ENCODE measurements at places on chromosomes 4 and X.

- H3K36me3 ChIP-seq = no peaks in the 10 kb centered on the region
- no peaks in the 10 kb centered on the region for H3K27me3 ChIP-seq
- no peak overlapping the region for H3K27ac ChIP-seq
- H3K4me1 ChIP-seq = no peaks in the 10 kb centered on the region
- no peak for DNase-seq
- no peak overlapping the region for H3K4me3 ChIP-seq
Measured at GRCh38 chrX:105495376-105495775, 274.9 kb upstream of the TEX13A start.

DNA sequence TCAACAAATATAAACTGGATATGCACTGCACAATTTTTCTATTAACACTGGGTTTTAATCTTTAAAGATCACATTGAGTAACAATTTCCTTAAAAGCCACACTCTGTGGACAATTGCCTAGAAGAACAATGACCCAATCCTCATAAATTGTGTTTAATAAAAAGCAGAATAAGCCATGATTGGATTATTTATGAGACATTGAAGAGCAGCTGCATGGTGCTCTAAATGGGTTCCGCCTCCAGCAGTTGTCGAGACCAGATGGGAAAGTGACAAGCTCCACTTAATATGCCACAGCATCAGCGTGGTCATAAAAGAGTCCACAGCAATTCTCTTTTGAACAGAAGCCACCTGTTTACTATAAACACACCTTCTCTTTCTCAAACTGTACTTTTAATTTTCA is 635.2 kb upstream of the FRG1 start:
- H3K36me3 ChIP-seq = no peaks in the 10 kb centered on the region
- H3K27ac ChIP-seq = peak overlapping the region; percentile 67
- H3K4me1 ChIP-seq = peaks cover 24% of the 10 kb centered on the region
- no peak for DNase-seq
- H3K27me3 ChIP-seq = no peaks in the 10 kb centered on the region

- no peak overlapping the region for H3K4me3 ChIP-seq
- H3K36me3 ChIP-seq = no peaks in the 10 kb centered on the region
- H3K4me1 ChIP-seq = no peaks in the 10 kb centered on the region
- no peak for DNase-seq
- H3K27ac ChIP-seq = no peak overlapping the region
Measured at GRCh38 chr4:30116401-30116800, 603.8 kb upstream of the PCDH7 start.

DNA sequence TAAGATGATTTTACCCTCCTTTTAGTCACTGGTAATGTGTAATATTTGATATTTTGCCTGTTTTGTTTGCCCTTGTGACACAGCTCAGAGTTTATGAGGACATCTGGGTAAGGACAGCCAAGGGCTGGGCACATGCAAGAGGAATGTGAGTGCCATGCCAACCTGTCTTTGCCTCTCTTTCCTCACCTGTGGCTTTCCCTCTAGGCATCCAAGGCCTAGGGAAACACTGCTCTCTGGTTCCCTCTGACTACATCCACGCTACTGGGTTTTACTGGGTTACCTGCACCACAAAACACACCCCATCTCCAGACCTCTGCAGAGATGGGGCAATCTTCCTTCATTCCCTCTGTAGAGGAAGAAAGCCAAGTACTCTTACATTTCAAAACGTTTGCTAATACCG is 7.7 kb downstream of the HPGDS start:
- H3K27me3 ChIP-seq = no peaks in the 10 kb centered on the region
- no peak for DNase-seq
- H3K36me3 ChIP-seq = no peaks in the 10 kb centered on the region
- no peak overlapping the region for H3K4me3 ChIP-seq

DNA sequence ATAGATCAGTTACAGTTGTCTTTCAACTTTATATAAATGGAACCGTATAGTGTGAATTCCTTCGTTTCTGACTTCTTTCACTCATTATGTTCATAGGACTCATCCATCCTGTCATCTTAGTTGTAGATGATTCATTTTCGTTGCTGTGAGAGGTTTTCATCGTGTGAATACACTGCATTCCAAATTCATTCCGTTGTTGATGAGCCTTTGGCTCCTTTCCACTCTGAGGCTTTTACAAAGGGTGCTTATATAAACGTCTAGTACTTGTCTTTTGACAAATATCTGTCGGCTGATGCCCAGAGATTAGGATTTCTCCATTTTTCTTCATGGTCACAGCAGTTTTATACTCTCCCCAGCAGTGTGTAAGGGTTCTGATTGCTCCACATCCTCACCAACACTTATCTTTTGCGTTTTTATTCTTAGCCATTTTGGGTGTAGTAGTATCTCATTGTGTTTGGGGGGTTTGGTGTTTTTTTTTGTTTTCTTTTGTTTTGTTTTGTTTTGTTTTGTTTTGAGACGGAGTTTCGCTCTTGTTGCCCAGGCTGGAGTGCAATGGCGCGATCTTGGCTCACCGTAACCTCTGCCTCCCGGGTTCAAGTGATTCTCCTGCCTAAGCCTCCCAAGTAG is 48.6 kb downstream of the LRP2BP start:
- no peak for DNase-seq
- no peaks in the 10 kb centered on the region for H3K4me1 ChIP-seq
- H3K36me3 ChIP-seq = no peaks in the 10 kb centered on the region
- H3K4me3 ChIP-seq = no peak overlapping the region

- DNase-seq = peak; percentile 69
- peaks cover 16% of the 10 kb centered on the region for H3K4me1 ChIP-seq
- H3K4me3 ChIP-seq = no peak overlapping the region
- peaks cover 45% of the 10 kb centered on the region for H3K36me3 ChIP-seq
- no peaks in the 10 kb centered on the region for H3K27me3 ChIP-seq
- H3K27ac ChIP-seq = peak overlapping the region; percentile 48
Measured at GRCh38 chrX:357693-358471, 28.8 kb downstream of the PPP2R3B start.

DNA sequence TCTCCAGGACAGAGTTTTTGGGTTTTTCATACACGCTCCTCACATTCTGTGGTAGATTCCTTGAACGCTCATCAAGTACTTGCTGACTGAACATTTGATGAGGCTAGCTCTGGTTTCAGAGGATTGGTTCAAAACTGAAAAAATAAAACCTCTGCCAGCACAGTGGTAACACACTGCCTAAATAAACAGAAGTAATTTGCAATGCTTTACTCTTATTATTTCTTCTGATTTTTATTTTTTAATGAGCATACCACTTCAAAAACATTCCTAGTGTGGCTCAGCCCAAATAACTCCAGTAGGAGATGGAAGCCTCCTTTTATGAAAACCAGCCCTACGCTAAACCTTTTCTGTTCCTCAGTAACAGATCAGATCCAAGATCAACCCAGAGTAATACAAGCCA is 72.0 kb upstream of the INTU start:
- H3K36me3 ChIP-seq = no peaks in the 10 kb centered on the region
- no peak overlapping the region for H3K27ac ChIP-seq
- no peak overlapping the region for H3K4me3 ChIP-seq
- H3K27me3 ChIP-seq = no peaks in the 10 kb centered on the region
- H3K4me1 ChIP-seq = no peaks in the 10 kb centered on the region
- DNase-seq = no peak

- DNase-seq = peak; percentile 92
- no peaks in the 10 kb centered on the region for H3K27me3 ChIP-seq
- no peaks in the 10 kb centered on the region for H3K4me1 ChIP-seq
- peak within 1 kb of the TSS; percentile 77 for H3K27ac ChIP-seq
- peak within 1 kb of the TSS; percentile 93 for H3K4me3 ChIP-seq
- H3K36me3 ChIP-seq = 0 out of 2 replicates have a peak, but pooled peaks cover 4% of the 10 kb centered on the region
Measured at GRCh38 chrX:44872821-44873414, at the start of gene KDM6A. Gene KDM6A, plus strand, starts transcription at chrX:44873188. Its CDS starts 364 bp downstream, at chrX:44873552.

DNA sequence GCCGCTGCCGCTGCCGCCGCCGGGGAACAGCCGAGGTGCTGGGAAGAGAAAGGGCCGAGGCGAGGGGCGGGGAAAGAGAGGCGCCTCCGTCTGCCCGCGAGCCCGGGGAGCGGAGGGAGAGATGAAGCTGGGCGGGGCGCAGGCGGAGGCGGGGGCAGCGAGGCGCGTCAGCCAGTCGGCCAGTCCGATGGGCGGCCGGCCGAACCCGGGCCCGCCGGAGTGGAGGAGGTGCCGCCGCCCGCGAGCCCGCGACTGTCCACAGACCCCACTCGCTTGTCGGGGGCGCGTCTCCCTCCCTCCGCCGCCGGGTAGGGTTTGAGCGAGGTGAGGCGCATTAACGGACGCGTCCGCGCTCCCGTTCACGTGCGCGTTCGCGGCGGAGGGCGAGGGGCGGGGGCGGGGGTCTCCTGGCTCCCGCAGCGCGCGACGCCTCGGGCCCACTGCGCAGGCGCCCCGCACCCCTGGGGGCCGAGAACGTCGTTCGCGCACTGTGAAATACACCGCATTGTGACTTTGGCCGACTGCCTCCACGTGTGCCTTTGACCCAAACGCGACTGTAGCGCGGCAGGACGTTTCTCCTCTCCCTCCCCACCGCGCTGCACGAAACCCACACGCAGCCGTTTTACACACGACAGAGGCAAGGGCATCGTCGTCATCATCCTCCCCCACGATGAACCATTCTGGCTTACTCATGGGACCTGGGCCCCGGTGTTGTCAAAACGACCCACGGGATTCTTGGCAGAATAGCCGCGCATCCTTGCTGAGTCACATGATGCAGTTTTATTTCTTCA is at the start of gene NUDT11:
Gene NUDT11 (minus strand): TSS at position 92 of the 791 bp plus-strand sequence. CDS start 148 bp downstream, outside the sequence.
- no peak within 1 kb of the TSS for H3K27ac ChIP-seq
- H3K36me3 ChIP-seq = no peaks in the 10 kb centered on the region
- DNase-seq = peak; percentile 72

DNA sequence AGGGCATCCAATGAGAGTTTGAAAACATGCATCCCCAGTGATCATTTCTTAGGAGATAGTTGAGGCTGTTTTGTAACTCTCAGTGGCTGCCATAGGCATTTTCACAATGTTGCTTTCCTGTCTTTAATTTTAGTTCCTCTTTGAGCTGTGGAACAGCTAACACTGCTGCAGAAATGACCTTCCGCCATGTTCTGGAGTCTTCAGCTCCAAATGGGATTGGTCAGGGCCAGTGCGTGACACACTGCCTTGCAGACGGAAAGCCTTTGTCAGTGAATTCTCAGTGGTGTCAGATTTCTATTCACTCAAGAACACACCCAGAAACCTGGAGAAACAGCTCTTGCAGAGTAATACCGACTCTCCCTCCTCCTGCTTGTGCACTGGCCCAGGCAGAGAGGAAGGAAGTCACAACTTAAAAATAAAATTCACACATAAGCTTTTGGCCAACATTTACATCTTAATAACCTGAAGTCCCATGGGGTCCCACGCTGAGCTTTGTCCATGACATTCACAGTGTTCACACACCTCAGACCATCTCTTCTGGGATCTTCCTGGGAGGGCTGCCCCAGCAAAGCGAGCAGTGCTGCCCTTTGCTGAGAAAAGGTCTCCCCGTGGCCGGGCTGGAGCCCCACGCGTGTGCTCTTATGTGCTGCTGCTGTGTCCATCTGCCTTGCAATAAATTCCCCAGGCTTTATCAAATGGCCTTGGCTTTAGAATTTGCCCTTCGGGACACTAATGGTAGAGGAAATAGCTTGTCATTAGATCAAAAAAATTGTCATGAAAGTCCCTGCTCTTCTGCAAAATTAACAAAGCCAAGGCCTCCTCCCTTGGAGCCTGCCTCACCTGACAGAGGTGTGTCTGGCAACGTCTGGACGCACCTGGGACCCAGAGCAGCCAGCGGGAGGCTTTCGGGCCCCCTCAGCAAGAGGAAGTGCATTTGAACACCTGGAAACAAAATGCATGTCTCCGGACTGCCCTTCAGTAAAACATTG is 126.8 kb downstream of the IRF2 start:
- DNase-seq = no peak
- no peak overlapping the region for H3K4me3 ChIP-seq
- H3K27ac ChIP-seq = no peak overlapping the region
- H3K4me1 ChIP-seq = peaks cover 9% of the 10 kb centered on the region
- no peaks in the 10 kb centered on the region for H3K36me3 ChIP-seq

DNA sequence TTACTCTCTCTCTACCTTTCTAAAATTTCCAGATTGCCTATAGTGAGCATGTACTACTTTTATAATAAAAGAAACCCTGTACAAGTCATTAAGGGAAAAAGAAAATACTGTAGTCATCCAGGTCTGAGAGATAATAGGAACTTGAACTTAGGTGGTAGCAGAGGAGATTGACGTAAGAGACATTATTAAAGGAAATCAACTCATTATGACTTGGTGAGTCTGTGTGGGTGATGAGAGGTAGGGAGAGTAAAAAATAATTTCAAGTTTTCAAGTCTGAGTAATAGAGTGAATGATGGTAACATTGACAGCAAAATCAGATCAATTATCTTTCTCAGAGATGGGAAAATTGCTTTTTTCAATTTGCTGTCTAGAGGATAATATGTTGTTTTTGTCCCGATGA is 44.0 kb upstream of the ZCCHC12 start:
- no peaks in the 10 kb centered on the region for H3K36me3 ChIP-seq
- no peaks in the 10 kb centered on the region for H3K27me3 ChIP-seq
- DNase-seq = no peak
- no peak overlapping the region for H3K27ac ChIP-seq

DNA sequence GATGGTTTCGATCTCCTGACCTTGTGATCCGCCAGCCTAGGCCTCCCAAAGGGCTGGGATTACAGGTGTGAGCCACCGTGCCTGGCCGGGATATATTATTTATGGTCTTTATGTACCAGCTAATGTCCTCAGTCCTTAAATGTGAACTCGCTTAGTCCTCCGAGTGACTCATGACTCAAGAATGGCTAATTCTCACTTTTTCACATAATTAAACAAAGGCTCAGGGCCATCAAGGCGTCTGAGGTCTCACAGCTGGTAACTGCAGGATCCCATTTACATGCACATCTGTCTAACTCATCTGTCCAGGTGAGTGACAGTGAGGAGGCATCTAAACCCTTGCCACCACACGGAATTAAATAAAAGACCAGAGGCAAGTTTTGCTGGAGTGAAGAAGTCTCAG is 73.5 kb downstream of the HS3ST1 start:
- no peak overlapping the region for H3K27ac ChIP-seq
- H3K4me1 ChIP-seq = no peaks in the 10 kb centered on the region
- H3K36me3 ChIP-seq = no peaks in the 10 kb centered on the region

DNA sequence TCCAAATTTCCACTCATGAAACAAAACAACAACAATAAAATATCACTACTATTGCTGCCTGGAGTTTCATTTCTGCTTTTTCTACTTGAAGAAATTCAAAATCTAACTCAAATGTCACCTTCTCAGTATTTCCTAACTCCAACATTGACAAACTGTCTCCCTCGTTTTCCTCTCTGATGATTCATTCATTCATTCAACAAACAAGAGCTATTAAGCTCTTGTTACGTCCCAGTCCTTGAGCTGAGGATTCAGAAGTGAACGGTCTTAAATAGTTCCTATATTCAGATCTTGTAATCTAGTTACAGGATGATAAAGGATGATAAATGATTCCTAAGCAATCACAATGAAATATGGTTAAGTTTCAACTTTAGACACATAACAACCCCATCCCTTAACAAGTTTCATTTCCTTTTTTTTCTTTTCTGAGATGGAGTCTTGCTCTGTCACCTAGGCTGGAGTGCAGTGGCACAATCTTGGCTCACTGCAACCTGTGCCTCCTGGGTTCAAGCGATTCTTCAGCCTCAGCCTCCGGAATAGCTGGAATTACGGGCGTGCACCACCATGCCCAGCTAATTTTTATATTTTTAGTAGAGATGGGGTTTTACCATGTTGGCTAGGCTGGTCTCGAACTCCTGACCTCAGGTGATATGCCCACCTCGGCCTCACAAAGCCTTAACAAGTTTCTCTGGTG is 1.7 kb downstream of the SLC9B2 start:
- peaks cover 21% of the 10 kb centered on the region for H3K4me1 ChIP-seq
- no peak overlapping the region for H3K27ac ChIP-seq
- no peaks in the 10 kb centered on the region for H3K27me3 ChIP-seq
- DNase-seq = no peak
- 0 out of 2 replicates have a peak, but pooled peaks cover 7% of the 10 kb centered on the region for H3K36me3 ChIP-seq

GRCh38 chr4:140252141-140252741 is 98.3 kb upstream of the MAML3 start:
- peaks cover 11% of the 10 kb centered on the region for H3K4me1 ChIP-seq
- H3K4me3 ChIP-seq = peak overlapping the region; percentile 38
- DNase-seq = no peak
- no peaks in the 10 kb centered on the region for H3K36me3 ChIP-seq
- H3K27ac ChIP-seq = no peak overlapping the region
- no peaks in the 10 kb centered on the region for H3K27me3 ChIP-seq
